A549 treated with ZK216348 at 1 μM for 4 hours (cell line): ENCODE measurements at places on chromosomes 13 and 19. TPM values are rescaled to one million over a fixed set of nuclear protein-coding genes. Genes with fewer than 3 reads are reported as not detected.

Gene POLRMT
- 68.8 to 114 TPM (median 109 TPM) in 5 replicates for total RNA-seq

Gene ERCC5
- total RNA-seq, result 16.6 to 21.8 TPM (median 17.9 TPM) in 5 replicates

Gene LRRC8E
- total RNA-seq, result 4.3 to 6.2 TPM (median 5.6 TPM) in 5 replicates

Gene CCNA1
- total RNA-seq, result 0.21 to 0.46 TPM (median 0.25 TPM) in 5 replicates

Gene SLC46A3
- 1.3 to 2.2 TPM (median 2.0 TPM) in 5 replicates for total RNA-seq

Gene PLIN3
- total RNA-seq, result 92.6 to 161 TPM (median 138 TPM) in 5 replicates
